Naive thymus-derived CD8-positive, alpha-beta T cell (primary cell): ENCODE measurements at places on chromosomes 3 and 15.

- H3K4me1 ChIP-seq: no peaks in the 10 kb centered on the region
- no peaks in the 10 kb centered on the region for H3K27me3 ChIP-seq
- H3K36me3 ChIP-seq: no peaks in the 10 kb centered on the region
Observed at GRCh38 chr3:48412375-48413001, 17.4 kb downstream of the PLXNB1 start.

GRCh38 chr3:160049988-160050387 is 61.4 kb downstream of the IL12A start:
- no peak for DNase-seq
- no peaks in the 10 kb centered on the region for H3K4me1 ChIP-seq
- H3K27me3 ChIP-seq: peaks cover 3% of the 10 kb centered on the region
- no peak overlapping the region for H3K4me3 ChIP-seq

- H3K27me3 ChIP-seq: peaks cover 21% of the 10 kb centered on the region
- H3K4me1 ChIP-seq: no peaks in the 10 kb centered on the region
- H3K27ac ChIP-seq: no peak overlapping the region
- H3K36me3 ChIP-seq: no peaks in the 10 kb centered on the region
- DNase-seq: no peak
Observed at GRCh38 chr15:47961401-47962090, 159.2 kb upstream of the SLC24A5 start.

GRCh38 chr3:138747225-138747624 is 87.5 kb downstream of the PIK3CB start:
- H3K4me1 ChIP-seq: no peaks in the 10 kb centered on the region
- H3K4me3 ChIP-seq: no peak overlapping the region
- no peak for DNase-seq
- H3K36me3 ChIP-seq: no peaks in the 10 kb centered on the region

DNA sequence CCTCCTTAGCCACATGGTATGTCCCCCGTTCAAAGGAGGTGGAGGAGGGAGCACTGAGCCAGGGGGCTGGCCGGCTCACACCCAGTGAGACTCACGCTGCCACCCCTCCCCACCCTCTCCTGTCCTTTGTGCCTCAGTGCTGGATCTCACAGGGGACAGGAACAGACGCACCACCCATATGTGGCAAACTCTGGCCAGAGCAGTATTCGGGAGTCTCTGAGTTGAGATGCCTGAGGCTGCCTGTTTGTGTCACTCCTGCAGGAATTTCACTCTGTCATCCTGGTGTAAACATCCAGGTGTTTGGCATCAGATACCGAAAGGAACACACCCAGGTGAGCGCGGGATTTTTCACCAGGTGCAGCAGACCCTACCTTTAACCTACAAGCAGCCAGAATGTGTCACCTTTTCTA is 25.7 kb downstream of the RGMA start:
- no peaks in the 10 kb centered on the region for H3K36me3 ChIP-seq
- H3K27me3 ChIP-seq: peaks cover 3% of the 10 kb centered on the region
- H3K27ac ChIP-seq: no peak overlapping the region
- DNase-seq: no peak

GRCh38 chr3:15064299-15064834 is 748 bp downstream of the MRPS25 start:
- no peaks in the 10 kb centered on the region for H3K27me3 ChIP-seq
- no peaks in the 10 kb centered on the region for H3K36me3 ChIP-seq
- no peak for DNase-seq
- H3K27ac ChIP-seq: peak overlapping the region; percentile 84

GRCh38 chr3:59982510-59982909 is 932.7 kb upstream of the CFAP20DC start:
- H3K4me1 ChIP-seq: peaks cover 57% of the 10 kb centered on the region
- H3K27ac ChIP-seq: peak overlapping the region; percentile 51
- no peaks in the 10 kb centered on the region for H3K27me3 ChIP-seq
- no peak for DNase-seq
- no peak overlapping the region for H3K4me3 ChIP-seq

GRCh38 chr3:76566211-76566534 is 473.7 kb upstream of the ROBO2 start:
- H3K4me1 ChIP-seq: no peaks in the 10 kb centered on the region
- H3K27ac ChIP-seq: no peak overlapping the region
- H3K36me3 ChIP-seq: no peaks in the 10 kb centered on the region
- H3K4me3 ChIP-seq: no peak overlapping the region

DNA sequence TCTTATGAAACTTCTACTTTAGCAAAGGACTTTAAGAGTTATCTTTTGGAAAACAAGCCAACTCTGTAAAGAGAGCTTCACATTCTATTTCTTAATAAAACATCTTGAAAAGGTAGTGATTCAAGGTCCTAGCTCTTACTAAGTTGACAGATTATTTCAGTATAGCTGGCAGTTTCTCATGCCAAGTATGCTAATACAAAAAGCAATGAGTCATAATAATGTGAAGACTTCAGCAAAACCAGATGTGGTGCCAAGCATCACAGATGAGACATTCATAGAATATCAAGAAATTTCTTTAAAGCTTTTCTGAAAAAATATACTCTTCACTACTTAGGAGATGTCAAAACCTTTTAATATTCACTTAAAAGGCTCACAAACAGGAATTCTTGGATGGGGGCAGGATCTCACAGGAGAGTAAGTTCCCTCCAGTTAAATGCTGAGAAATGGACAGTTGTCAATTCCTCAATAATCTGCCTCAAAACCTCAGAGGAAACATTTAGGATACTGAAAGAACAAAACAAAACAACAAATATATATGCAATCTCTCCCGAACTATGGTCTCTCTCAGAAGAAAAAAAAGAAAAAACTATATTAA is 45.6 kb downstream of the DCBLD2 start:
- H3K27me3 ChIP-seq: no peaks in the 10 kb centered on the region
- no peak overlapping the region for H3K27ac ChIP-seq
- no peak overlapping the region for H3K4me3 ChIP-seq
- peaks cover 2% of the 10 kb centered on the region for H3K4me1 ChIP-seq

DNA sequence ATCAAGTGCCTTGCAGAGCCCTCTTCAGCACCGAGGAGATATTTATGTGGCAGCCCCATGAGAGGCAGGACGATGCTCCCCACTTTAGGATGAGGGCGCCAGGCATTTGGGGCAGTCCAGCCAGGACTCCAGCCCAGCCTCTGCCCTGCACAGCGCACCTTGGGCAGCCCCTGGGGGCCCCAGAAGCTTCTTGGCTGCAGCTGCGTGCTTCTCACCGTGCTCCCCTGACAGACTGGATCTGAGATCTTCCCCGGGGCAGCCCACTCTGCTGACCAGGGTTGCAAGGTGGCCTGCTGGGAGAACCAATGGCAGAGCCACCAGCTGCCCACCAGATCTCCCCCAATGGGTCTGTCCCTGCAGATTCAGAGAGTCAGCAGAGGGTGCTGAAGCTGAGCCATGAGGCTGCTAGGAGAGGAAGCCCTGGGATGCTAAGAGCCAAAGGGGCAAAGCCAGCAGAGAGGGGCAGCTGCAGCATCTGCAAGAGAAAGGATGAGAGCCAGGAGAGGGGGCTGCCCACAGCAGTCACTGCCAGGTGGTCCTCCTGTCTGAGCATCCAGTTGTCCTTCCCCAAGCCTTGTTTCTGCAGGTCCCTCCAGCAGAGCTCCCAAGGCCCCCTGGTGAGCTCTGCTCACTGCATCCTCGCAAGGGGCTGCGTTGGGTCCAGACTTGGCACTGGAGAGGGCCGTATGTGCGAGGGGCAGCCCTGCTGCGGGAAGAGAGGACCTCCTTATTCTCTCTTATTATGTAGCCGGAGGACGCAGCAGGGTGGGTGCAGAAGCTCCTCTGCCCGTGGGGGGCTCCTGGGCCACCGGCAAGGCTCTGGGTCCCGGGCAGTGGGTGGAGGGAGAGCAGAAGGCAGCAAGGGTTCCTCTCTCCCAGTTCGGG is 14.7 kb upstream of the KLF13 start:
- no peak for DNase-seq
- peaks cover 45% of the 10 kb centered on the region for H3K4me1 ChIP-seq
- no peaks in the 10 kb centered on the region for H3K36me3 ChIP-seq
- no peak overlapping the region for H3K27ac ChIP-seq
- no peak overlapping the region for H3K4me3 ChIP-seq

GRCh38 chr3:141411251-141411771 is 43.0 kb downstream of the ZBTB38 start:
- peaks cover 12% of the 10 kb centered on the region for H3K36me3 ChIP-seq
- DNase-seq: no peak
- peak overlapping the region; percentile 99 for H3K27ac ChIP-seq
- H3K4me1 ChIP-seq: peaks cover 78% of the 10 kb centered on the region
- H3K27me3 ChIP-seq: no peaks in the 10 kb centered on the region

- H3K27me3 ChIP-seq: peaks cover 6% of the 10 kb centered on the region
- H3K4me3 ChIP-seq: no peak overlapping the region
- H3K36me3 ChIP-seq: no peaks in the 10 kb centered on the region
- DNase-seq: no peak
- no peak overlapping the region for H3K27ac ChIP-seq
- H3K4me1 ChIP-seq: peaks cover 2% of the 10 kb centered on the region
Observed at GRCh38 chr3:33318710-33319380, 41.6 kb downstream of the FBXL2 start.

DNA sequence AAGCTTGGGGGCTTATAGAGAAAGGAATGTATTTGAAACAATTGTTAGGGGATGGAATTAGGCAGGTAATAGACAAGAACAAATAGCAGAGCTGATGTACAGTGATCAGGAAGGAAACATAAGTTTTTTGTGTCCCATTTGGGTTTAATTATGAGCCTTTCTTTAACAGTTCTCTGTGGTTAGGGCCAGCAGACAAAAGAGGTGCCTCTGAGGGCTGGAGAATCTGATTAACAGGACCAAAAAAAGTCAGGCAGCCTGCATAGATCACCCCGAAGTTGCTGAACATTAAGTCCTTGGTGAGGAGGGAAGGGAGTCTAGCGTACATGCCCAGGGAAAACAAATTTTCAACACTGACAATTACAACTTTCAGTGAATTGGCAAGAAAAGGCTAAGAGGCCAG is 88.6 kb upstream of the SPRED1 start:
- H3K4me3 ChIP-seq: no peak overlapping the region
- H3K4me1 ChIP-seq: no peaks in the 10 kb centered on the region
- H3K27me3 ChIP-seq: peaks cover 33% of the 10 kb centered on the region
- H3K27ac ChIP-seq: no peak overlapping the region

- peaks cover 8% of the 10 kb centered on the region for H3K27me3 ChIP-seq
- H3K4me1 ChIP-seq: no peaks in the 10 kb centered on the region
- peaks cover 2% of the 10 kb centered on the region for H3K36me3 ChIP-seq
- no peak overlapping the region for H3K27ac ChIP-seq
- DNase-seq: no peak
- no peak overlapping the region for H3K4me3 ChIP-seq
Observed at GRCh38 chr3:59644479-59645402, 594.9 kb upstream of the CFAP20DC start.

GRCh38 chr15:38662033-38662802 is 97.6 kb upstream of the RASGRP1 start:
- peak overlapping the region; percentile 58 for H3K27ac ChIP-seq
- DNase-seq: no peak
- peaks cover 80% of the 10 kb centered on the region for H3K4me1 ChIP-seq
- H3K4me3 ChIP-seq: peak overlapping the region; percentile 12
- no peaks in the 10 kb centered on the region for H3K27me3 ChIP-seq
- no peaks in the 10 kb centered on the region for H3K36me3 ChIP-seq

- H3K27ac ChIP-seq: no peak overlapping the region
- H3K4me1 ChIP-seq: peaks cover 42% of the 10 kb centered on the region
- no peak for DNase-seq
- H3K36me3 ChIP-seq: no peaks in the 10 kb centered on the region
- no peak overlapping the region for H3K4me3 ChIP-seq
Observed at GRCh38 chr15:25790000-25790660, 73.0 kb downstream of the ATP10A start.

- no peak overlapping the region for H3K27ac ChIP-seq
- no peaks in the 10 kb centered on the region for H3K36me3 ChIP-seq
- no peak for DNase-seq
- H3K4me3 ChIP-seq: no peak overlapping the region
- H3K4me1 ChIP-seq: peaks cover 1% of the 10 kb centered on the region
- no peaks in the 10 kb centered on the region for H3K27me3 ChIP-seq
Observed at GRCh38 chr3:37202035-37202434, 27.7 kb upstream of the LRRFIP2 start.

DNA sequence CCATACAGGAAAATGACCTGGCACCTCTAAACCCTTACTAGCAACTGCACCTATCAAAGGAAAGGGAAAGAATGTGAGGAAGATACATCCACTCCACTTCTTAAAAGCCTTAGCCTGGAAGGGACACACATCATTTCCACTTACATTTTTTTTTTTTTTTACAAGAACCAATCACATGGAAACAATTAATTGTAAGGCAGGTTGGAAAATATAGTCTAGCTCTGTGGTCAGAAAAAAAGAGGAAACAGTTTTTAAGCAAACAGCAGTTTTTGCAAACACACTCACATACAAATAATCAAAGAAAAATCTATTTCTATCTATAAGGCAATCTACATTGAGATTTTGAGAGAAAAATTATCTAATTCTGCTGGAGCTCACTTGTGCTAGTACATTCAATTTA is 98.9 kb upstream of the SPRED1 start:
- H3K36me3 ChIP-seq: no peaks in the 10 kb centered on the region
- H3K4me1 ChIP-seq: no peaks in the 10 kb centered on the region
- no peak overlapping the region for H3K27ac ChIP-seq

DNA sequence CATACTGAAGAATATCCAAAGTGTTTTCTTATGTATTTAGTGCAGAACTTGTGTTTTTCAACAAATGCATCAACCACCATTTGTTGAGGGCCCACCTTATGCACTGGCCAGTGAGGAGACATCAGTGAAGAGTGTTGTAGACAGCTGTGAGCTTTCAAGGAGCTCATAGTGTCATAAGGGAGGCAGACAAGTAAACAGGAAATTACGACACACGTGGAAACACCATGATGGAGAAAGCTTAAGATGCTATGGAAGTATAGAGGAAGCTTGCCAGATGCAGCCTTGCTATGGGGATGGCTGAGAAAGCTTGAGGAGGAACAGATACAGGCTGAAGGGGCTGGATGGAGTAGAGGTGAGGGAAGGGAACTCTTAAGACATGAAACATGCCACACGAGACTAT is 50.8 kb upstream of the PSMD6 start:
- H3K27ac ChIP-seq: no peak overlapping the region
- no peaks in the 10 kb centered on the region for H3K36me3 ChIP-seq
- no peak for DNase-seq

DNA sequence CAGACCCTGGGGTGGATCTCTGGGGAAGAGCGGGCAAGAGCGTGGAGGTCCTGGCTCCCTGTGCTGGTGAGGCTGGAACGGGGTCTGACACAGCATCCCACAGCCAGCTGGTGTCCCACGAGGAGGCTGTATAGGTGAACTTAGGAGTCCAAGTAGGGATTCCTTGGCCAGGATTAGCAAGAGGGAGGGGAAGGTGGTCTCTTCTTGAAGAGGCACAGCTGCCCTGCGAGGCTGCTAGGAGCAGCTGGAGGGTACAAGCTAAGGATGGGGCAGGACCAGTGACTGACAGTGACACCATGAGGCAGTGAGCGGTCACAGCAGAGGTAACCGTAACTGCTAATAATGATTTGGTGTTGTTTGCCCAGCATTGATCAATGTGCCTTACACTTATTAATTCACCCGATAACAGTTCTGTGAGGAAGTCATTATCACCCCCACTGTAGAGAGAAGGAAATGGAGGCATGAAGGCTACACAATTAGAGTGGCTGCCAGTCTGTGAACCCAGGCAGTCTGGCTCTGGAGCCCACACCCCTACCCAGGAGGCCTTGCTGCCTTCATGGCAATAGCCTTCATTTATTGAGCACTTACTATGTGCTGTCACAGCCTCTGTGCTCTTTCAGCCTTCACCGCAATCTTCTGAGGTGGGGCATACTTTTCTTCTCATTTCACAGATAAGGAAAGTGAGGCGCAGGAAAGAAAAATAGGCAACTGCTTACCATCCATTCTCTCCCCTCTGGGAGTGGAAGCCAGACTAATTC is 59.4 kb downstream of the TMEM44 start:
- H3K27ac ChIP-seq: peak overlapping the region; percentile 52
- H3K36me3 ChIP-seq: no peaks in the 10 kb centered on the region
- H3K4me3 ChIP-seq: no peak overlapping the region
- peak; percentile 7 for DNase-seq
